Activated T-cell treated with anti-CD3 and anti-CD28 coated beads, Interleukin-2, amount 50 U/mL, for 72 hours (primary cell): ENCODE measurements at places on chromosomes 3 and 15.

- no peak overlapping the region for H3K4me3 ChIP-seq
- H3K27ac ChIP-seq, result no peak overlapping the region
- peaks cover 35% of the 10 kb centered on the region for H3K27me3 ChIP-seq
- DNase-seq, result peak; percentile 19
- H3K36me3 ChIP-seq, result no peaks in the 10 kb centered on the region
Observed at GRCh38 chr15:22253676-22254408, 173.5 kb downstream of the OR4M2 start.

DNA sequence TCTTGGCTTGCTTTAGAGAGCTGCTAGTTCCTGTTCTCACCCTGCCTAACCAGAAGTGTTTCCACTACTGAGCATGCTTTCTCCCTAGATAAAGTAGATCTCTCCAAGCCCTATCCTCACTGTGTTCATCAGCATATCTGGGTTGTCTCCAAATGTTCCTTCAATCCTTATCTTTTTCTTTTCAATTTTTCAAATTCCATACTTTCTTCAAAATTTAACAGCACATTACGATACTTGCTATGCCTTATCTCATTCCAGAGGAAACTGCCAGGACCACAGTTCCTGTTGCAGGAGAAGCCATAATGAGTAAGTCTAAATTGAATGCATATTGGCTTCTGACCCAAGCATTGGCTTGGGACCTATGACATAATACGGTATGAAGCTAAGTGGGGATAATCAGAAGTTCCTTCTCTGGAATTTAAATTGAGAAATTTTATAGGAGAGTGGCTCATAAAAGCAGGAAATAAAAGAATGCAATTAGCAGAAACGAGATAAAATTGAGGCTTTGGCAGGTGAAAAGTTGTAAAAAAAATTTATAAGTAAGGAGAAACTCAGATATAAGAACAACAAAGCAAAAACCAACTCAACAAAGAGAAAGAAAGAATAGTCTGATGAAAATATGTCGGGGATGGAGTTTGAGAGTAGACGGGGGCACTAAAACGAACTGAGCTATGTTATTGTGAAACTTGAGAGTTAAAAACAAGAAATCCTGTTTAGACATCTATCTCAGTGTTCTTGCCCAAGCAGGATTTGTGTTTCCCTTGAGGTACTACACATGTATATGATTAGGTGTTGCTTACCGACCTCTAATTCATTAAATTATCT, 631.7 kb upstream of the CCDC54 start:
- no peak overlapping the region for H3K4me3 ChIP-seq
- peak overlapping the region; percentile 58 for H3K27ac ChIP-seq
- peaks cover 8% of the 10 kb centered on the region for H3K27me3 ChIP-seq

- no peak for DNase-seq
- H3K4me3 ChIP-seq, result peak overlapping the region; percentile 90
- H3K27me3 ChIP-seq, result peaks cover 4% of the 10 kb centered on the region
Observed at GRCh38 chr3:9247941-9248521, 1.4 kb downstream of the SRGAP3 start.

DNA sequence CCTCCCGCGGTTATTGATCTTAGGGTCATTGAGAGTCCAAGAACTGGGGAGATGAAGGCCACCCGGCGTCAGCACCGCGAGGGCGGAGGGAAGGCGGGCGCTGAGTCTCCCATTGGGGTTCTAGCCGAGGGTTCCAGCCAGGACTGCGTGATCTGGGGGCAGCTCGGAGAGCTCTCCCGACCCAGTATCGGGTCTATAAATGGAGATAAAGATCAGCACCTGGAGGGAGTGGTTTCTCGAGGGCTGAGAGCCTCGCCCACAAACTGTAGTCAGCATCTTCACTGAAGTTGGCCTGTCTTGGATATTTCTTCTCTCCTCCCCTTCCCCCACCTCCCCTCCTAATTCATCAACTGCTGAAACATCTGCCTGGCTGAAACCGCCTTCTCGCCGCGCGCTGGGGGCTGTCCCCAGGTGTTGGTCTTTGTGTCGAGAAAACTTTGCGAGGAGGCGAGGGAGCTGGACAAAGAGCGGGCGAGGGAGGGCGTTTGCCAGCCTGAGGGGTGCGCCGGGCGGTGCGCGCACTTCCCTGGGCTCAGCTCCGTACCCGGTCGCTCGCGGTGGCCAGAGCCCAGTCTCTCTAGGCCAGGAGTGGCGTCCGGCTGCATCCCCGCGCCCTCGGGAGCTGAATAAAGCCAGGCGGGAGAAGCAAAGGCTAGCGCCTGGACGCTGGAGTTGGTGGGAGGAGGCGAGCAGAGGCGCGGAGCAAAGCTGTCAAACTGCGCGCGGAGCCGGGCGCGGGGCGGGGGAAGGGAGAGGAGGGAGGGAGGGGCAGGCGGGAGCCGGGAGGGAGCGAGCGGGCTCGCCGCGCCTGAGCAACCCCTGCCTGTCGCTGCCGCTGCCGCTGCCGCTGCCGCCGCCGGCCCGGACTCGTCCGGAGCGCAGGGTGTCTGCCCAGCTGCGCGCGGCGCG, at the start of gene ST8SIA2:
TSS of gene ST8SIA2 (plus strand) at position 811 of the 909 bp plus-strand sequence. CDS start 184 bp downstream, outside the sequence.
- H3K27ac ChIP-seq, result no peak within 1 kb of the TSS
- H3K4me3 ChIP-seq, result peak within 1 kb of the TSS; percentile 79
- H3K27me3 ChIP-seq, result peaks cover 79% of the 10 kb centered on the region
- H3K4me1 ChIP-seq, result peaks cover 11% of the 10 kb centered on the region
- DNase-seq, result no peak
- H3K36me3 ChIP-seq, result no peaks in the 10 kb centered on the region

DNA sequence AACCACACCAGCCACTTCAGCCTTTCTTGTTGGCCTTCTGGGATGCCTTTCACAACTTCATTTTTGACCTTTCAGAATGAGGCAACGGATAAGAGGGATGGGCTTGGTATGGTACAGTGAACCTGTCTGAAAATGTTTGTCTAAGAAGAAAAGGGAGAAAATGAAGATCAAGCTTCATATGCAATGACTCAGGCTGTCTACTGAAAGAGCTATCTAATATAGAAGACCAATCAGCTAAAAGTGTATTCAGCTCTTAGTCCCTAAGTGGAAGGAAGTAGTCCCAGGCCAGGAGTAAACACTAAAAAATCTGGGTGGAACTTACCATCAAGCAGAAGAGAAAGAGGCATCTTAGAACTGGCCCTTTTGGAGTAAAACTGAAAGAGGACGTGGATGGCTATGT, 12.2 kb upstream of the UPK1B start:
- DNase-seq, result no peak
- no peaks in the 10 kb centered on the region for H3K4me1 ChIP-seq
- no peak overlapping the region for H3K4me3 ChIP-seq

- no peak for DNase-seq
- H3K4me1 ChIP-seq, result peaks cover 10% of the 10 kb centered on the region
- H3K4me3 ChIP-seq, result no peak overlapping the region
- peaks cover 16% of the 10 kb centered on the region for H3K36me3 ChIP-seq
Observed at GRCh38 chr3:112908252-112908651, 61.6 kb upstream of the CD200R1L start.

- no peaks in the 10 kb centered on the region for H3K36me3 ChIP-seq
- H3K27me3 ChIP-seq, result peaks cover 2% of the 10 kb centered on the region
- H3K4me1 ChIP-seq, result peaks cover under 1% of the 10 kb centered on the region
Observed at GRCh38 chr3:55629432-55629831, 142.3 kb upstream of the WNT5A start.

- peaks cover 6% of the 10 kb centered on the region for H3K27me3 ChIP-seq
- no peak overlapping the region for H3K27ac ChIP-seq
- no peak for DNase-seq
- H3K36me3 ChIP-seq, result no peaks in the 10 kb centered on the region
- no peaks in the 10 kb centered on the region for H3K4me1 ChIP-seq
- no peak overlapping the region for H3K4me3 ChIP-seq
Observed at GRCh38 chr3:34533451-34533850, 735.0 kb downstream of the PDCD6IP start.

DNA sequence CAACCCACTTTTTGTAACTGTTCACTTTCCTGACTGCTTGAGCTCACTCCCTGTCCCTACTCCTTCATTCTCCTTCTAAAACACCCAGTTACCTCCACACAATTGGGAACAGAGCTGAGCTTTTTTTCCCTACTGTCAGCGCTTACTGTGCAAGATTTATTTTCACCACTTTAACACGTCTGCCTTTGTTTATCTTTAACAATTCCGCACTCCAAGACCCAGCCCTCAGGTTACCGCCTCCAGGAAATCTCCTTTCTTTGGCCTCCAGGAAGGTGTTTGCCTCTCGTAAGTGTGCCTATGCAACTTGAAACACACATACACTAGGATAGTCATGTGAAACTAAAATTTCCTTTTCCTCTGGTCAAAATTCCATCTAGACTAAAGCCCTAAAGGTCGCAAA, 271.9 kb upstream of the TPRG1 start:
- no peak for DNase-seq
- H3K27ac ChIP-seq, result no peak overlapping the region
- no peaks in the 10 kb centered on the region for H3K4me1 ChIP-seq
- H3K36me3 ChIP-seq, result no peaks in the 10 kb centered on the region
- H3K27me3 ChIP-seq, result no peaks in the 10 kb centered on the region

DNA sequence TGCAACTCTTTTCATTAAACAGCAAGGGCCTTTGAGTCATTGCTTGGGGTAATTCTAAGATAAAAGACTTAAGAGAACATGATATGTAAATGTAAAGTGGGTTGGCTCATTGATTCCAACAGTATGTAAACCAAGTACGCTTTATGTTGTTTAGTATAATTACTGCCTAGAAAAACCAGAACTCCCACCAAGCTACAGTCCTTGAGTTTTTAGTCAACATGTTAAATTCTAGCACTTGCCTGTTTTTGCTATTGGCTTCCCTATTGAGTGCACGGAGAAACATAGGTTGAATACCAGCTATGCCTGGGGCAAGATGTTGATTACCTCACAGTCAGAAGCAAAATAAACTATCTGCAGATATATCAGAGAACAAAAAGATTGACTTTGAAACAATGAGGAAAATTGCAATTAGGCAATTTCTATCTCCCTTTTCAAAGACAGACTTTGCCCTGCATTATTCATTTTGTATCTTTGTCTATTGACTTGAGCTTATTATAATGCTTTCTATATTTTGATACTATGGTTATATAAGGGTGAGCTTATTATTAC, 179.3 kb downstream of the ZPLD1 start:
- H3K4me1 ChIP-seq, result no peaks in the 10 kb centered on the region
- no peak overlapping the region for H3K27ac ChIP-seq
- no peak for DNase-seq

- H3K27ac ChIP-seq, result no peak overlapping the region
- no peak for DNase-seq
- no peaks in the 10 kb centered on the region for H3K4me1 ChIP-seq
- H3K4me3 ChIP-seq, result no peak overlapping the region
Observed at GRCh38 chr3:77618686-77619085, 578.8 kb downstream of the ROBO2 start.

DNA sequence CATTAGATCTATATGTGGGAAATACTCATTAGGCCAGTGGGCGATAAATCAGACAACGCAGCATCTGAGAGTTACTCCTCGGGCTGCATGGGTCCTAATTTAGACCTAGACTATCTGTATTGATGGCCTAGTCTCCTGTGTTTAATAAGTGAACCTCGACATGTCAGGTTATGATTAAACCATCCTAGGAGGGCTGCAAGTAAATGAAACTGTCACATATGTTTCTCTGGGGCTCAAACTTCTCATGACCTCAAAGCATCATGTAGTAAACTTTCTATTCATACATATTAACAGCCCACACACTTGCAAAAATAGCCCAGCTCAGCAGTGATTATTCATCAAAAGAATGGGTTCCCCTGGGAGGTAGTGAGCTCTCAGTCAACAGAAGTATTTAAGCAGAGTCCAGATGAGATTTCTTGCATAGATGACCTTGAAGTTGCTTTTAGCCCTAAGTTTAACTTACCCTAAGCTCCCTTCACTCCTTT, 51.6 kb downstream of the RAB11A start:
- H3K4me3 ChIP-seq, result no peak overlapping the region
- H3K27me3 ChIP-seq, result no peaks in the 10 kb centered on the region
- peaks cover 39% of the 10 kb centered on the region for H3K4me1 ChIP-seq
- no peak for DNase-seq
- no peak overlapping the region for H3K27ac ChIP-seq
- H3K36me3 ChIP-seq, result peaks cover 4% of the 10 kb centered on the region

GRCh38 chr3:13135811-13136321, 62.6 kb upstream of the IQSEC1 start:
- no peaks in the 10 kb centered on the region for H3K4me1 ChIP-seq
- H3K27ac ChIP-seq, result no peak overlapping the region
- no peaks in the 10 kb centered on the region for H3K27me3 ChIP-seq
- no peaks in the 10 kb centered on the region for H3K36me3 ChIP-seq
- no peak overlapping the region for H3K4me3 ChIP-seq

GRCh38 chr15:43107751-43108150, 1.9 kb upstream of the UBR1 start:
- no peak for DNase-seq
- no peak overlapping the region for H3K4me3 ChIP-seq
- peaks cover 4% of the 10 kb centered on the region for H3K27me3 ChIP-seq
- peaks cover 33% of the 10 kb centered on the region for H3K4me1 ChIP-seq

DNA sequence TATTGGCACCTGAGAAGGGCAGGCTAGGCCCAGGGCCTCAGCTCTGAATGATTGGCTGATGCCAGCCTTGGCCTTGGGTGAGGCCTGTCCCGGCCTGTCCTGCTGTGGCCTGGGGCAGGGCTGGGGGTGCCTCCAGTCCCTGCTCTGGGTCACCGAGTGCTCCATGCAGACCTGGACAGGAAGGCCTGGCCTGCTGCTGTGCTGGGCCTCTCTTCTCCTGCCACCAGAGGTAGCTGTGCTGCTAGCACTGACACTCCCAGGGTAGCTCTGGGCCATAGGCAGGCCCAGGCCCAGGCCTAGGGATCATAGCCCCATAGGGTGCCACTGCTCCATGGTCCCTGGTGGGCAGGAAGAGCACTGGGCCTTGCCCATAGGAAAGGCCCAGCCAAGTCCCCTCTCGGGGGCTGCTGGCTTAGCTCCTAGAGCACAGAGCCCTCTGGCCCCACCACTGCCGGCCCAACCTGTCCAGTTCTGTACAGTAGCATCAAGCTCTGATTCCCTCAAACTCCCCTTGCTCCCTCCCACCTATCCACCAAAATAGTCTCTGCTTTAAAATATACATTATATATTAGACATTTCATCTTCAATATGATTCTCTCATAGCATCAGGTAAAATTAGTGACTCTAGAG, 18.2 kb downstream of the ABTB1 start:
- H3K27ac ChIP-seq, result no peak overlapping the region
- H3K4me3 ChIP-seq, result no peak overlapping the region
- no peaks in the 10 kb centered on the region for H3K27me3 ChIP-seq
- no peaks in the 10 kb centered on the region for H3K4me1 ChIP-seq

DNA sequence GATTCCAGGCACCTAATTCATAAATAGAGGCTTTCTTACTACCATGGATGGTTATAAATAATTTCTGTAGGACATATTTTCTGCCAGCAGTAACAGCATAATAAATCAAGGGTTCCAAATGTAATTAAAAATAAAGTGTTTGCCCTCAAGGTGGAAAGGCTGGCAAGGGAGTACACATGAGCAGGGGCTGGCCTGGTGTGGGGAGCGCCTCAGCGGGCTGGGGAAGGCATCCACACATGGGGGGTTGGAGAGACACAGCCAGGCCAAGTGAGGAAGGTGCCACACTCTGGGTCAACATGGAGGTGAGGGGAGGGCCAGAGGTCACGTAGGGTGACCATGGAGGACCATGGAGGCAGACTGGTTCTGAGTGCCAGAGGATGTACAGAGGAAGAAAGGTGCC, 65.8 kb upstream of the OCA2 start:
- peak overlapping the region; percentile 82 for H3K27ac ChIP-seq
- DNase-seq, result no peak
- H3K4me3 ChIP-seq, result no peak overlapping the region
- H3K27me3 ChIP-seq, result no peaks in the 10 kb centered on the region
- peaks cover 7% of the 10 kb centered on the region for H3K36me3 ChIP-seq
